ENCODE measurements at places on chromosomes 6 and 20.

- no peak overlapping the region for H3K27ac ChIP-seq
- peak overlapping the region; percentile 43 for H3K4me3 ChIP-seq
- H3K4me1 ChIP-seq: peaks cover 16% of the 10 kb centered on the region
- H3K27me3 ChIP-seq: peaks cover 6% of the 10 kb centered on the region
Measured at GRCh38 chr20:43916073-43916880, 1.6 kb downstream of the TOX2 start.

DNA sequence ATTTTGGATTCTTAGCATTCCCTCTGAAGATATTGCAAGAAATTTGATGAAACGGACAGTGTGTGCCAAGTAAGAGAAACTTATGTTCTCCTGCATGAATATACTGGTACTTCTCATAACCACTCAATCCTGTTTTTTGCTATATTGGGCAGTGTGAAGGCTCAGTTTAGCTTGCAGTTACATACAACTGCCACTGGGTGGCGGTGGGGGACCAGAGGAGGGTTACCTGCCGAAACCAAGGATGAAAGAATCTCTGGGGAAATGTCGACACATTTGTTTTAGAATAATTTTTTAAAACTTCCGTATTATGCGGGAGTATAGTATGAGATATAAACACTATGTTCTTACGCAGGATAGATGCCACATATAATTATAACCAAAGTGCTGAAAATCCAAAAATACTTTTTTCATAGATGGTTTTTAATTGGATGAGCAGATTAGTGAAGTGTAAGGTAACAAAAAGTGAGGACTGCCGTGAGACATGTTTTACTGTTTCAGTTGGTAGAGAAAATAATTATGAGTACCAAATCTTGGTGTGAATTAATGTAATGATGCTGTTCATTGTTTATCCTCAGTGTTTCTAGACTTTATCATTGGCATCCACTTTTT, 9.7 kb downstream of the TRMT11 start:
- DNase-seq: peak; percentile 74
- no peak overlapping the region for H3K4me3 ChIP-seq

GRCh38 chr6:81797591-81797990, 45.1 kb upstream of the TENT5A start:
- H3K4me1 ChIP-seq: peaks cover 17% of the 10 kb centered on the region
- no peak overlapping the region for H3K4me3 ChIP-seq
- peak overlapping the region; percentile 7 for H3K27ac ChIP-seq
- DNase-seq: peak; percentile 58

DNA sequence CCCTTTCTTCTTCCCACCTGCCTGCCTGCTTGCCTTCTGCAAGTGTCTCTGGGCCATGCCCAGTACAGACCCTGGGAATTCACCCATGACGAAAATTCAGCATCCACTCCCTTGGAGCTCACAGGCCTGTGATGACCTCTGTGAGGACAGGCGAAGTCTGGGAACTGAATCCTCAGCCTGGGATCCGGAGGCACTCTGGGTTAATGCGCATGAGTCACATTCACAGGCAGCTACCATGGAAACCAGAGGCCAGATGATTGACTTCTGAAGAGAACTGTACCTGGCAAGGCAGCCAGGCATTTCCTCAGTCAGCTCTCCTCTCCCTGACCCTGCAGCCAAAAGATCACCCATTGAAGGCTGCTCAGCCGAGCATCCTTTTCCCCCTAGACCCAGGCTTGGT, 41.0 kb downstream of the SLC9A8 start:
- peaks cover 10% of the 10 kb centered on the region for H3K36me3 ChIP-seq
- H3K27ac ChIP-seq: peak overlapping the region; percentile 19
- no peaks in the 10 kb centered on the region for H3K4me1 ChIP-seq
- no peak overlapping the region for H3K4me3 ChIP-seq

DNA sequence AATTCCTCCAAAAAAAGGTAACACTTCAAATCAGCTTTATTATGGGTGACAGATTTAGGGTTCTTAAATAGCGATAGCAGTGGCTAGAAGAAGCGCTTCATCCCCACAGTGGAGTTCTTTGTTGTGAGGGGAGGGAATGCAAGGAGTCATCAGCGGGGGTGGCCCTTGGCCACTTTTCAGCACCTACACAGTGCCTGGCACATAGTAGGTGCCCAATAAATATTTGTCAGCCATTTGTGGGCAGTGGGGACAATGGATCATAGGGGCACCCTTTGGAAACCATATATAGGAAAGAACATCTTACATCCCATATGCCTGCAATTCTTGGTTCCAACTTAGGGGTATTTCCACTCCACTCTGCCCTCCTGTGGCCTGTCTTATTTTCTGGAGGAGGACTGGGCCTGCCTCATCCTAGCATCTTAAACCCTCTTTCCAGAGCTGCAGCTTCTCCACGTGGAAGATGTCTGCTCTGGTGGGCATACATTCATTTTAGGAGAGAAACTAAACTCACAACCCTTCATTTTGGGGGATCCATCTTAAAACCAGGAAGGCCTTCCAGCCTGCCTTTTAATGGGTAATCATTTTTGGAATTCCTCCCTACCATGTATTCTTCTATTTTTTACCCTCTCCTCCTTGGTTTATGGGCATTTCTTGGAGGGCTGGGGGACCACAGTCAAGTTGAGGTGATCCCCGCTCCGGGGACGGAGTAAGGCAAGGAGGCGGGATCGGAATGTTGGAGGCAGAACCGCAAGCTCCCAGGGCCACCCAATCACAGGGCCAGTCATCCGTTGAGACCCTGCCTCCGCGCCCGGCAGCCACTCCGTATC, 2.6 kb upstream of the GPSM3 start:
- no peaks in the 10 kb centered on the region for H3K36me3 ChIP-seq
- DNase-seq: peak; percentile 67
- H3K27ac ChIP-seq: peak overlapping the region; percentile 80
- H3K27me3 ChIP-seq: no peaks in the 10 kb centered on the region

DNA sequence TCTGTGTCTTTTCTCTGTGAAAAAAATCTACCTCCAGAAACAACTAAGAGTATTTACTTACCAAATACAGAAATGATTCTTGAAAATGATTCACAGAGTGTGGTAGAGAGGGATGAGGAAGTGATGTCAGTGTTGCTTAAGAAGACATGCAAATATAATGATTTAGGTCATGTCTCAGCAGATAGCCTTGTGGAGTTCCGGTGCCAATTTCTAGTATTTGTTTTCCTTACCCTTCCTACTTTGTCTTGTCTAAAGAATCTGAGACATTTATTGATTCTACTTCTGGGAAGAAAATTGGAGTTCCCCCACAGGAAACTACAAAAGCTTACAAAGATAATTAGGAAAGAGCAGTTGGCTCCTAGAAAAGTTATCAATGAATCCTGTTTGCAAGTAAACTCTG, 68.8 kb downstream of the GJA1 start:
- H3K27me3 ChIP-seq: no peaks in the 10 kb centered on the region
- H3K4me3 ChIP-seq: no peak overlapping the region
- DNase-seq: peak; percentile 77
- peaks cover 17% of the 10 kb centered on the region for H3K4me1 ChIP-seq
- peak overlapping the region; percentile 60 for H3K27ac ChIP-seq
- H3K36me3 ChIP-seq: no peaks in the 10 kb centered on the region

- DNase-seq: no peak
- H3K27me3 ChIP-seq: no peaks in the 10 kb centered on the region
- no peak overlapping the region for H3K4me3 ChIP-seq
- H3K36me3 ChIP-seq: no peaks in the 10 kb centered on the region
Measured at GRCh38 chr20:47936612-47937011, 151.3 kb upstream of the SULF2 start.

- H3K36me3 ChIP-seq: no peaks in the 10 kb centered on the region
- no peak overlapping the region for H3K27ac ChIP-seq
- peaks cover 22% of the 10 kb centered on the region for H3K4me1 ChIP-seq
- DNase-seq: no peak
- H3K4me3 ChIP-seq: no peak overlapping the region
- no peaks in the 10 kb centered on the region for H3K27me3 ChIP-seq
Measured at GRCh38 chr6:10531503-10531902, 10.4 kb downstream of the GCNT2 start.

DNA sequence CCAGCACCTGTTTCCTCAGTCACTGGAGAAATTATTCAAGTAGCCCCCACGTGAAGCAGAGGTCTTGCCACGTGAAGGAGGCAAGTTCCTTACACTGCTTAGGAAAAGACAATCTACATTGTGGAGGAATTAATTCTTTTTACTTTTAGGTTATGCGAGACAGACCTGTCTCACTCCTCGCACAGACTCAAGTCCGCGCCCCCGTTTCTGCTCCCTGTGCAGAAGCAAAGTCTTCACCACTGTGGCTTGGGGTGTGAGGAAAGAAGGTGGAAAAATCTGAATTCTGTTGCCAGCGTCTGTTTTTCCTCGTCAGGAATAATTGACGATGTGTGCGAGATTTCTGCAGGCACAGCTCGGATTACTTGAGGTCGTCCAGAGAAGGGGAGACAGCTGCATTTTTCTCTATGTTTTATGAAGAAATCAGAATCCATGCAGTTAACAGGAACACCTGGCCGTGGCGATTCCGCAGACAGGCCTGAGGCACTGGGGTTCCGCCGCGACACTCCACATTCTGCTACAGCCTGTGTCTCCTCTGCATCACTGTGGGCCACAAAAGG, 185.1 kb downstream of the SMOC2 start:
- H3K27ac ChIP-seq: no peak overlapping the region
- DNase-seq: no peak
- H3K4me3 ChIP-seq: no peak overlapping the region
- H3K27me3 ChIP-seq: no peaks in the 10 kb centered on the region
- no peaks in the 10 kb centered on the region for H3K36me3 ChIP-seq
- no peaks in the 10 kb centered on the region for H3K4me1 ChIP-seq

GRCh38 chr20:805713-806112, 27.8 kb upstream of the FAM110A start:
- no peaks in the 10 kb centered on the region for H3K36me3 ChIP-seq
- no peak overlapping the region for H3K4me3 ChIP-seq
- no peaks in the 10 kb centered on the region for H3K27me3 ChIP-seq
- no peaks in the 10 kb centered on the region for H3K4me1 ChIP-seq
- no peak for DNase-seq
- no peak overlapping the region for H3K27ac ChIP-seq

DNA sequence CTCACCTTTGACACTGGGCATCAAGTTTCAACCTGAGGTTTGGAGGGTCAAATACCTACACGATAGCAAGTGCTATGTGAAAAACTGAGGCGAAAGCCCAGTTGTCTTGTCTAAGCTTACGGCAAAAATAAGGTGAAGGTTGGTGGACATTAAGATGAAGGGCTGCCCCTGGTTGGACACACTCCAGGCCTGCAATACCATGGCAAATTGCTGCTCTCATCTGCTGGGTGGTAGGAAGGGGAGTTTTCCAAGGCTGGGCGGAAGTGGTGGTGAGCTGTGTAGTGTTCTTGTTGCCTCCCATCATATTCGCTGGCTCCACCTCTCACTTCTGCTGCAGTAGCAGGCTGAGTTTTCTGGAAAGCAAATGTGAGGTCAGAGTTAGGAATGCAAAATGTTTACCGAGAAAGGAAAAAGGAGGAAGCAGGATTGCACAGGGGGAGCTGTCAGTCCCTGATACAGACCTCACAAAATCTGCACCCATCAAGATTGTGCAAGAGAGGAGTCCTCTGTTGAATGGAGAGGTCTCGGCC, 33.7 kb downstream of the SCP2D1 start:
- no peaks in the 10 kb centered on the region for H3K4me1 ChIP-seq
- no peak for DNase-seq
- H3K36me3 ChIP-seq: no peaks in the 10 kb centered on the region
- no peak overlapping the region for H3K27ac ChIP-seq
- no peaks in the 10 kb centered on the region for H3K27me3 ChIP-seq
- no peak overlapping the region for H3K4me3 ChIP-seq

GRCh38 chr20:20454367-20454766, 86.5 kb downstream of the INSM1 start:
- no peak overlapping the region for H3K27ac ChIP-seq
- peaks cover 14% of the 10 kb centered on the region for H3K4me1 ChIP-seq
- no peak for DNase-seq
- H3K4me3 ChIP-seq: no peak overlapping the region
- no peaks in the 10 kb centered on the region for H3K27me3 ChIP-seq

- peaks cover 2% of the 10 kb centered on the region for H3K4me1 ChIP-seq
- no peaks in the 10 kb centered on the region for H3K27me3 ChIP-seq
- H3K36me3 ChIP-seq: no peaks in the 10 kb centered on the region
- DNase-seq: no peak
Measured at GRCh38 chr6:139446768-139447655, 72.6 kb upstream of the CITED2 start.

- H3K36me3 ChIP-seq: no peaks in the 10 kb centered on the region
- no peak overlapping the region for H3K4me3 ChIP-seq
- no peaks in the 10 kb centered on the region for H3K4me1 ChIP-seq
- DNase-seq: no peak
- H3K27ac ChIP-seq: no peak overlapping the region
Measured at GRCh38 chr6:50868466-50868865, 49.8 kb downstream of the TFAP2B start.

GRCh38 chr6:137763436-137763835, 103.6 kb upstream of the TNFAIP3 start:
- DNase-seq: no peak
- H3K36me3 ChIP-seq: no peaks in the 10 kb centered on the region
- no peak overlapping the region for H3K4me3 ChIP-seq

DNA sequence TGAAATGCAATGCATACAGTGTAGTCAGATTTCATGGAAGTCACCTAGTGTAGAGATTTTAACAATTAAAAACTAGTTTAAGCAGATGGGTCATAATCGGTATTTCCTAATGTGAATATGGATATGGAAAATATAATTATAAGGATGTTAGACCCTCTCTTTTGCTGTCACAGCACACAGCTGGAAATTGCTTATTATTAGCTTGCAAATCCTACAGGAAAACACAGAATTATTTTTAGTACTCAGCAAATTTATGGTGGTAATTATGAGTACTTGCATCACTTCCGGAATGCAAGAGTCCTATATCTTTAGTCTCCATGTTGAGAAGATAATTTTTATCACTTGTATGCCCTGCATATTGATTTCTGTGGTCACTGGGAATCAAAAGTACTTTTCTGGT, 993.6 kb downstream of the KIF16B start:
- H3K27ac ChIP-seq: no peak overlapping the region
- H3K36me3 ChIP-seq: no peaks in the 10 kb centered on the region
- DNase-seq: no peak
- H3K4me3 ChIP-seq: no peak overlapping the region

DNA sequence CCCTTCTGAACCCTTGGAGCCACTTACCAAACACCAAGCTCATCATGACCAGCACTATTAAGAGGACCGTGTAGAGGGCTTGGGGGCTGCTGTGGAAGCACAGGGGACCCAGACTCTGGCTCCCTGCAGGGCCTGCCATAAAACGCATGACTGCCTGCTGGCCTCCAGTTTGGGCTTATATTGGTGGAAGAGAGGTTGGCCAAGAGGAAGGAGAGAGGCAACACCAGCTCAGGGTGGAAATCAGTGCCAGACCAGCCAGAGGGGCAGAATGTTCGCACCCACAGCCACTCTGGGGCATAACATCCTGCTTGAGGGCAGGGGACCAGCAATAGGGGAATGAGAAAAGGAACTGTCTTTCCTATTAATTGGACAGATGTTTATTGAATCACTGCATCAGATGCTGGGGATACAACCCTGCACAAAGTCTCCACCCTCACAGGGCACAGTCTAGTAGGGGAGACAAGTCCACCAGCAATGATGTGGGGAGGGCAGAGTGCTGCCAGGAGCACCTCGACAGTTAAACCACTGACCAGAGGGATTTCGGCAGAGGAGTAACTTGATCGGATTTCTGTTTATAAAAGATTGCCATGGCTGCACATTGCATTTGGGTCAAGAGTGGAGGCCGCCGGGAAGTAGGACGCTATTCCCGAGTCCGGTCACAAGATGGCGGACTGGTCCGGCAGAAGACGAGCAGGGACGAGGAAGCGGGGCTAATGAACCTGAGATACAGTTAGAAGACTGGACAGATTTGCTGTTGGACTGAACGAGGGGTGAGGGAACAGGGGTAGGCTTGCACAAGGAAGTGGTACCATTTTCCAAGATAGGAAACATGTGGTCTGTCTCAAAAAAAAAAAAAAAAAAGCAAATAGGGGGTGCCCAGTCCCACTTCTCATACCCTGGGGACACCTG, at the start of gene LY6G5C:
Gene LY6G5C, minus strand, starts transcription at position 842 of the 909 bp plus-strand sequence. Its CDS starts 694 bp downstream, at position 148.
- peak within 1 kb of the TSS; percentile 59 for H3K4me3 ChIP-seq
- peak within 1 kb of the TSS; percentile 18 for H3K27ac ChIP-seq
- H3K4me1 ChIP-seq: peaks cover 8% of the 10 kb centered on the region
- no peaks in the 10 kb centered on the region for H3K36me3 ChIP-seq
- DNase-seq: peak; percentile 81

Data from endothelial cell of umbilical vein (primary cell).